ENCODE measurements at places on chromosomes 5 and 9.

DNA sequence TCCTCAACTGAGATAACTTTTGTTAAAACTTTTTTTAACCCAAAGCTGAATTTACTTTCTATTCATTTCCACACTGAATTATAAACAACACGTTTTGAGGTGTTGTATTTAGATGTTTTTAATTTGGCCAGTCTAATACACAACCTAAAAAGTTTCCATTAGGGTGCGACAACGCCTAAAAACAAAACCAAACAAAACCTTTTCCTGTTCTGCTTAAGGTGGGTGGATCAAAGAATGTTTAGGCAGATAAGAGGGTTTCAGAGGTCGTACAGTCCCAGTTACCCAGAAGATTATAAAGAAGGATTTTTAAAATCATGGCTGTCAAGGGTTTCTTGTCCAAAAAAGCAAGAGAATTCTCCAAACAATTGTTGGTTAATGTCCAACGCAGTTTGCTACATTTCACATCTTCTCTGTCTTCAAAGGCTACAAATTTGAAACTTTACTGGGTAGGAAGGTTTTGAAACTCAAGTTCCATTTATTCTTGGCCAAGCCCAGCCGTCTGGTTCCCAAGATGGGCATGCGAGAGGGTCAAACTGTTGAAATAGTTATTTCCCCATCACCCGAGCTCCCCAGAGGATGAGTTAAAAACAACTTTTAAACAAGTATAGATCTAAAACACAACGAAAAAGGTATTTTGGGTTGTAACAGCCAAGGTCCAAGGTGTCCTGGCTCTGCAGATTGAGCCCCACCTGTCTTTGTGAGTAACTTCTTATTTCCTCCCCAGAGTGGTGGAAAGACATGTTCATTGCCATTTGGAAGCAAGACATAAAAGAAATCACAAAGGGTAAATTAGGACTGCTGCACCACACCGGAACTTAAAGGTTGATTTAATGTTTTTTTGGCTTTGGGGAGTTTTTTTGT is 122.8 kb upstream of the MAP3K1 start:
- DNase-seq: no peak

GRCh38 chr5:59768152-59769040 is 125.1 kb downstream of the PDE4D start:
- no peak for DNase-seq

- no peak for DNase-seq
These were observed 107.8 kb downstream of the THBS4 start for GRCh38 chr5:80142996-80143395.

DNA sequence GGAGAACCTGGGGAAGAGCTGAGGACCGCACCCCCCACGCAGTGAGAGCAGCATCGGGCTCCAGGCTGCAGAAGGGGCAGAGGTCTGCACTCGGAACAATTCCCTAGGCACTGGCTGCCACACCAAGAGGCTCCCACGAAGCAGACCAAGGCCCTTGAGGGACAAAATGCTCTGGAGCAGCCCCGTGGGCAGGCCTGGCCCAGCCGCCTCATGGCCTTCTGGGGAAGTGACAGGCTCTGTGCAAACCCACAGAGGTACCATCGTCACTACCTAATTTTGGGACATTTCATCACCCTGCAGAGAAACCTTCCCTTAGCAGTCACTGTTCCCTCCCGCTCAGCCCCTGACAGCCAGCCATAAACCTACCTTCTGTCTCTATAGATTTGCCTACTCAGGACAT is 15.9 kb downstream of the FBXW5 start:
- no peak for DNase-seq

- peak; percentile 60 for DNase-seq
These were observed 1.1 kb upstream of the MAT2B start for GRCh38 chr5:163504079-163504931.

DNA sequence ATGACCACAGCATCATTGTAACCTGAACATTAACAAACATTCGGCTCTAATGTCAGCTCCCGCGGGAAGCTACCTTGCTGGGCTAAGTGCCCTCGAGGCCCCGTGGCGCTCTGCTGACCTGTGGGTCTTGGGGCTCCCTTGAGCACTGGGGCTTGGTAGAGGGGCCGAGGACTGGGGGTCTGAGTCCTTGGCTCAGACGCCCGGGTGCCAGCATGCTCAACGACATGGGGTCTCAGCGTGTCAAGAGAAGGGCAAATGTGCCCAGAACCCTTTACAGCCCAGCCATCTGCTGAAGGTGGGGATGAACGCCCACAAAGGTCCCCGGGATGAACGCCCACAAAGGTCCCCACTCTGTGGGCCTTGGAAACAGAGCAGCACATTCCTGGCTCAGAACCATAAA is 39.7 kb upstream of the SARDH start:
- no peak for DNase-seq

DNA sequence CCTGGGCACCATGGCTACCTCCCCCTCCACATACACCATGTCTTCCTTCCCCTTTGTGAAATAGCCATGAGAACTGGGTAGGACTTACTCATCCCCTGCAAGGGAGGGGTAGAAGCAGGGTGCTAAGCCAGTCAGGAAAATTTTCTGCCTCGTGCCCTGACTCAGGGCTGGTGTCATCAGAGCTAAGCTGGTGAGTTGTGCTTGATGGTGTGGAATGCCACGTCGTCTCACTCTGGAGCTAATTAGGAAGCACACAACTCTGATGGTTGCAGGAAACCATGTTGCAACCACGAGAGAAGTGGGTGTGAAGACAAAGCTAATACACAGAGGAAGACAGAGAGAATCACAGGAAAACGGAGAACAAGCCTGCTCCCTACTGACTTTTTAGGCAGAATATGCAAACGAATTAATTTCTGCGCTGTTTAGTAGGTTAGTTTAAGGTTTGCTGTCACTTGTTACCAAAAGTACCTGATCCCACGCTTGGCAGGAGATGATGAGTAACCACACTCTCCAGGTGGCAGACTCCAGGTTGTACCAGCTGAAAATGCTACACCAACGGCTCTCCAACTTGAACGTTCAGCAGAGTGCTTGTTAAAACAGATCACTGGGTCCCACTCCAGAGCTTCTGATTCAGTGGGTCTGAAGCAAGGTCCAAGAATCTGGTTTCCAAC is 54.5 kb downstream of the STK10 start:
- peak; percentile 78 for DNase-seq

GRCh38 chr9:133160742-133161546 is 2.8 kb downstream of the GBGT1 start:
- DNase-seq: peak; percentile 49

GRCh38 chr5:88685591-88686541 is 197.1 kb downstream of the MEF2C start:
- no peak for DNase-seq

- DNase-seq: no peak
These were observed 35.0 kb downstream of the GALNT12 start for GRCh38 chr9:98842510-98842909.

DNA sequence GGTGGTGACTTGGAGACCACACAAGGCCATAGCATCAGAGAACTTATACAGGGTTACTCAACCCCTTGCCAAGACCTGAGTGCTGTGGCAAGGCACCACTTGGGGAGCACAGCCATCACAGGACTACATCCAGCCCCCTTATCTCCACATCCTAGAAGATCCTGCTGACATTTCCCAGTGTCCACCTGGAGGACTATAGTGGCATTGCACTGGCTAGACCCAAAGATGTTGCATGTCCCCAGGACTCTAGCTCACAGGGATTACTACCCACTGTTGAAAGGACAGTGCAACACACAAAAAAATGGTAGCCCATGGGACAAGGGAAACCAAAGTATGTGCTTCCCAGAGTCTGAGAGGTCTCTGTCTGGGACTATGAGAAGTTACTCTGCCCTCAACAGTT is 411.1 kb upstream of the NUDT12 start:
- no peak for DNase-seq

- DNase-seq: no peak
These were observed 46.2 kb downstream of the MCTP1 start for GRCh38 chr5:95238560-95239325.

- no peak for DNase-seq
These were observed 947.5 kb upstream of the CTNND2 start for GRCh38 chr5:12851761-12852160.

GRCh38 chr9:121474231-121474947 is 25.3 kb downstream of the GGTA1 start:
- DNase-seq: no peak

DNA sequence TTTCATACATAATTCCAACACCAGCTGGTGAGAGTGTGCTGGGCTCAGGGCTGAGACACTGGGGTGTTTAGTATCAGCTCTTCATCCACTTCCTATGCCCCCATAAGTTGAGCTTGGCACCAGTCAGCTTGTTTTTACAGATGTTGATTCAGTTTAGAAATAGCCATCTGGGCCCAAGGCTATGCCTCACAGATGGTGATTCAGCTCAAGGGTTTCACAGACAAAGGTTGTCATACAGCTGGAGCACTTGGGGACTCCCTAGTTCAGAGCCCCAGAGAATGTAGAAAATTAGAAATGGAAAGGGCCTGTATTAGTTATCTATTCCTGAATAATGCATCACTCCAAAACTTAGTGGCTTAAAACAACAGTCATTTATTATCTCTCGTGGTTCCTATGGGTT is 10.3 kb upstream of the CRHBP start:
- DNase-seq: no peak

- no peak for DNase-seq
These were observed 101.7 kb downstream of the BNC2 start for GRCh38 chr9:16768816-16769215.

GRCh38 chr9:24552526-24553182 is 7.0 kb upstream of the IZUMO3 start:
- DNase-seq: no peak

DNA sequence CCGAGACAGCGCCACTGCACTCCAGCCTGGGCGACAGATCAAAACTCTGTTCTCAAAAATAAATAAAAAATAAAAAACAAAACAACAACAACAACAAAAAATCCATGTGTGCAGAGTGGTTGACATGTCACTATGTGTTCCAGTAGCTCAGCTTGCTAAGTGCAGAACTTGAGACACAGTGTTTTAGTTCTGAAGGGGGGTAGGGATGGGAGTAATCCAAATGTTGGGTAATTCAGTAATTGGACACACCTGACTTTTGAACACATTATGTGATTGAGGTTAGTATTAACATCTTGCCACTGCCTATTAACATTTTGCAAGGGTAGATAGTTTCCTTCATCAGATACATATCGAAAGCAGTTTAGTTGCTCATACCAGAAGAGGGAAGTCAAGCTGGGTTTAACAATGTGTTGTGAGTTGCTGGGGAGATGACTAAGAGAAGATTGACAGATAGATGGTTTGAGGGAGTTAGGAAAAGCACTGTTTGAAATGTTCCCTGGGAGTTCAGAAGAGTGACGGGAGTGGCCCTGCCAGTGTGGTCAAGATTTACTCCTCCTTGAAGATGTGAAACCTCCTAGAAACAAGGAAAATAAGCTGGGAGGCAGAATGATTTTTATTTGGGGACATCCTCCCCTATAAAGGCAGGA is 928 bp downstream of the HACD4 start:
- peak; percentile 31 for DNase-seq

DNA sequence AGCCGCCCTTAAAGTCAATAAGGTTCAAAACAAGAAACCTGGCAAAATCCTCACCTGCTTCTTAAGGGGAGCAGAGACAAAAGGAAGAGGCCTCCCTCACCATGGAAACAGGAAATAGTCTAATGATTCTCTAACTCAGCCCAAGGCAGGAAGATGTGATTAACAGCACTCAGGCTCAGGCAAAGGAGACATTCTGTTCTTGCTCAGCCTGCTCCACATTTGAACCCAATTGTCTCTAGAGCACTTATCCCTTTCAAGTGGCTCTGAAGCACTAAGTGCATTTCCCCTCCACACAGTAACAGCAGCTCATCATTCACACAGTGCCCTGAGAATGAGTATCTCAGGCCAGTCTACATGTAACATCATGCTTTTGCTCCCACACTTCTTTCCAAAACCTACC is 72.3 kb downstream of the NIPSNAP3B start:
- DNase-seq: no peak

GRCh38 chr9:124754289-124754688 is 16.8 kb downstream of the NR6A1 start:
- no peak for DNase-seq

- DNase-seq: no peak
These were observed 21.4 kb downstream of the PJA2 start for GRCh38 chr5:109388407-109388806.

DNA sequence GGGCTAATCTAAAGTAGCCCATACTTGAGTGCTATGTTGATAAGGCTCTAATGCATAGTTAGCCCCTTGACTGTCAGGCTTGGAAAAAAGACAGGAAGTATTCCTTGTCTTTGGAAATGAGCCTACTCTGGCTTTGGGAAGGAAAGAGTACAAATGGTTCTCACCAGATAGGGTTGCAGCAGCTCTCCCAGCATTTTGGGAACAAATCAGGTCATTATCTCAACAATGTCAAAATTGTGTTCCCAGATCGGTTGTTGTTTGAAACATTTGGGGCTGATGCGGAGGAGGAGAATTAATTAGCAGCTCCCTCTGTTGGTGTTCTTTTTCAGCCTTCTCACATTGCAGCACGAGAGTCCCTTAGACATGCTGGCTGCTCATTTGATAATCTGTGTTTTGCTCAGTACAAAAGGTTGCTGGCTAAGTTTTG is 294.7 kb upstream of the DMRT1 start:
- DNase-seq: no peak
